Hypothalamus (tissue), 51 donors: ENCODE measurements at places on chromosomes 1 and 21.

DNA sequence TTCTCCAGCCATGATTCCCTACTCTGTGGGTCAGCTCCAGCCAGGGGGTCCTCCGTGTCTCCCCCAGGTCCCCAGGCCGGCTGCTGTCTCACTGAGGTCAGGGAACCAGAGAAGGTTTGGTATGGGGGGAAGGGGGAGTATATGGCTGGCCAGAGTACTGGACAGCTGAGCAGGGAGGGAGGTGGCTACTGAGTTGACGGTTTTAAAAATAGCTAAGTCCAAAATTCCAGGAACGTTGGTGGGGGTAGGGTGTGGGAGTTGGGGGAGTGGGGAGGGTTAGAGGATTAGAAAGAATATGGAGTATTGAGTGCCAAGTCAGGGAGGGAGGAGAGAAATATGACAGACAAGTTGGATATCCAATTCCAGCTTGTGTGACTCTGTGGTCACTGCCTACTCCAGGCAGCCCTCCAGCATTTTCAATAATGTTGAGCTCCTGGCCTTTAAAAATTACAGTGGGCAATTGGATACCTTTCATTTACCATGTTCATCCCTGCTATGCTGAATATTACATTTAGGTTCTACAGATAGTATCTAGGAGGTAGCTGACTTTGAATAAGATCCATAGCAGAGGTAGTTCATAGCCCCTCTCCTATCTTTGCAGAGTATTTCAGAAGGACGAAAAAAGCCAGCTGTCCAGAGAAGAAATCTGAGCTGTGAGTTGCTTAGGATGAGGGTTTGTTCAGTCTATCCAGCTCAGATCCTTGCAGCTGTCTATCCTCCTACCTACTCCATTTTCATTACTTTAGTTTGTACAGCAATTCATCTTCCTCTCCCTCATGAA is at the start of gene HJV:
Gene HJV (minus strand): TSS at position 114 of the 781 bp plus-strand sequence. CDS start 1,504 bp downstream, outside the sequence.
- DNase-seq = no peak

DNA sequence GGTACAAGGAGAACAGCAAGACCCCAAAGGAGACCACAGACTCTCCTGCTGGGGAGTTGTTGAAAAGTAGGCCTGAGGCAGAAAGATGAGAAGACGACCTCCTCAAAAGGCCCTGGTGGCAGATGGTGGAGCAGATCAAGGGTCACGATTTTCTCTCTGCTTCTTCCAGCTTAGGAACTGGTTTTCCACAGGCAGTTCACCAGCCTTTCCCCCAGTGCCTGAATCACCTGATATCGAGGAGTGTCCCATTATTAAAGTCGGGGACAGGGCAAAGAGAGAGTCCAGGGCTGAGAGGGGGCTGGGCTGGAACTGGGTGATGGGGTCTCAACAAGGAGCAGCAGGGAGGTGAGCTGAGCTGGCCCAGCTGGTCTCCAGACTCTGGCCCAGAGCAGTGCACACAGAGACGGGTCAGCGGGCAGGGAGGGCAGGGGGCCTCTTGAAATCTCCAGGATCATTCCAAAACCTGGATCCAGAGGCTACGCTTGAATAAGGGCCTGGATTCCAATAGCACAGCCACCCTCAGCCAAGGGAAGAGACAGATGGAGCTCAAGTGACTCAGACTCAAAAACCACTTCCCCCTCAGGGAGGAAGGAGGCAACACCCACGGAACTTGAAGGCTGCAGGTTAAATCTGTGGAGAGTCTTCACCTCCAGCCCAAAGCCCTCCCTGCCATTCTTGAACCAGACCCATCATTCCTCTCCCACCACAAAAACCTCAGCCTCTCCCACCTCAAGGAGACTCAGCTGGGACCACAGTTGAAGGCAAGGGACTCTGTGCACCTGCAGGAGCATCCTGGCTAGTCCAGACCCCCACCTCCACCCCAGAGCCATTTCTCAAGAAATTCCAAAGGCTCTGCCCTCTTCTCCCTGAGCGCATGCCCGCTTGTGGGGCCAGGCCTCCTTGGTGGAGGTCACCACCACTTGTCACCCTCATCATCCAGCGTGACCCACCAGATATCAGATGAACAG is at the start of gene S100A5:
Gene S100A5 (minus strand): TSS at position 541 of the 968 bp plus-strand sequence. CDS start 743 bp downstream, outside the sequence.
- DNase-seq = no peak

GRCh38 chr1:174995121-174995520 is 4.6 kb upstream of the CACYBP start:
- no peak for DNase-seq

DNA sequence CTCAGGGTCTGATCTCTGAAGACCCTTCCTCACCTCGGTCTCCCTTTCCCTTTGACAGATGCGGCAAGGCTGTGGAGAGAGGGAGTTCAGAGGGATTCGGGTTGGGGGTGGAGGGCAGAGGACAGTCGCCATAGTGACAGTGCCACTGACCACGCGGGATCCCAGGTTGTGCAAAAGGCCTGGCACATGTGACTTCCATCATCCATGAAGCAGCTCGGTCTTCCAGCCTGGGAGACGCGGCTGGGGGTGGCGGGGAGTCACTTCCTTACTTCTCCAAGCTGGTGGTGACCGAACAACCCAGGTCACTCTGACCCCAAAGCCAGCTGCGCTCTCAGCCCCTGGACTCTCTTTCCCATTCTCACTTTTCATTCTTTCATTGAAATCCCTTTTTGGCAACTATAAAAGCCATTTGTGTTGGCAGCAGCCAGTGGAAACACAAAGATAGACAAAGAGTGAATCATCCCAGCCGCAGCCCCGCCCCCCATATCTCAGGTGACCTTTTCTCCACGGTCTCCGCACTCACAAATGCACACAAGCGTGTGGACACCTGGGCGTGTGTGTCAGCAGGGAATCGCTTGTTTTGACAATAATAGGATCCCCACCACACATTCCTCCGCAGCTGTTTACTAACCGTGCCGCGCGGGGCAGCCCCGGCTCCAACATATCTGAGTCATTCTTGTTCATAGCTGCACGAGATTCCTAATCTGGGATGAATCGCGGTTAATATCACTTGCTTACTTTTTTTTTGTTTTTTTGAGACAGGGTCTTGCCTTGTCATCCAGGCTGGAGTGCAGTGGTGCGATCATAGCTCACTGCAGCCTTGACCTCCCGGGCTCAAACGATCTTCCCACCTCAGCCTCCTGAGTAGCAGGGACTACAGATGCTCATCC is 68.3 kb downstream of the DHRS3 start:
- DNase-seq = no peak

DNA sequence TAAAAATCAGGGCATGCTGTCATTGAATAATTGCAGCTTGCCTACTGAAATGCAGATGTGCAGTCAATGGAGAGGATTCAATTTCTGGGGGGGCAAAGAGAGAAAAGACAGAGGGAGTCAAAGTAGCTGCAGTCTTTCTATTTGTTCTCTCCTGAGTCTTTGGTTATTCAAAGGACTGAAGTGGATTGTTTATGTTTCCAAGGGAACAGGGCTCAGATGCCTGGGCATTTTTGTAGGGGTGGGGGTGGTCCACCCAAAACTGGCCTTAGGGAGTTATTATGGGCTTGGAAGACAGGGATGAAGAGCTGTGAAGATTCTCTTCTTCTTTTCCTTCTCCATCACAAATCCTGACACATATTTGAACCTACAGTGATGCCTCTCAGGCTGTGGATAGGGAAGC is 408.8 kb upstream of the DAB1 start:
- no peak for DNase-seq

DNA sequence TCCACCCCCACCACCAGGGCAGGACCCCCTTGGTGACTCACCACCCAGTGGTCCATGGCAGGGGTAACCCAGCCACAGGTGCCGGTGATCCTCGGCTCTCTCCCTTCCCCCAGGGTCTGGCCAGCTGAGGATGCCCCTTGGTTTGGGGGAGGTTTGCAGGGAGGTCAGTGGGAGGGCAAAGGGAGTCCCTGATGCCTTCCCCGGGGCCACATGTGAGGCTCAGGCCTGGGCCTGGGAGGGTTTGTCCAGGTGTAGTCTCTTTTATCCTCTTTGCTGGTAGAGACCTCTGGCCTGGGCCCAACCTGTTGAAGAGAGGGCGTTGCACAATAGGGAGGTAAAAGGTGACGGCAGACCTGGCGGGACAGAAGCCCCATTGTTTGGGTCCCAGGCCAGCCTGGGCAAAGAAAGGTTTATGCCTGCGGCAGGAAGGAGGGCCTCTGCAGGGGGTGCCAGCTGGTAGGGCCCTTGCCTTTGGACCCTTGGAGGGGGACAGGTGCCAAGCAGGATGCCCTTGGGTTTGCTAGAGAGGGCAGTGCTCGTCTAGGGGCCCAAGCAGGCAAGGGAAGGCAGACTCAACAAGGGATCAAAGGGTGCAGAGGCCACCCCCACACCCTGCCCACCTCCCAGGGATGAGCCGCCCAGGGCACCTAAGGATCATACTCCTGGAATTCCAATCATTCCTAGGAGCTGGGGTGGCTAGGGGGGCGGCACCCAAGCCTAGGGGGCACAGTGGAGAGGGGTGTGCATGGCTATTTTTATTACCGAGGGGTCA is 760 bp upstream of the TINAGL1 start:
- no peak for DNase-seq

- DNase-seq = no peak
Measured at GRCh38 chr1:92903765-92904164, 57.5 kb downstream of the DIPK1A start.
